Fibroblast of gingiva (primary cell): ENCODE measurements at places on chromosomes 16 and 17.

DNA sequence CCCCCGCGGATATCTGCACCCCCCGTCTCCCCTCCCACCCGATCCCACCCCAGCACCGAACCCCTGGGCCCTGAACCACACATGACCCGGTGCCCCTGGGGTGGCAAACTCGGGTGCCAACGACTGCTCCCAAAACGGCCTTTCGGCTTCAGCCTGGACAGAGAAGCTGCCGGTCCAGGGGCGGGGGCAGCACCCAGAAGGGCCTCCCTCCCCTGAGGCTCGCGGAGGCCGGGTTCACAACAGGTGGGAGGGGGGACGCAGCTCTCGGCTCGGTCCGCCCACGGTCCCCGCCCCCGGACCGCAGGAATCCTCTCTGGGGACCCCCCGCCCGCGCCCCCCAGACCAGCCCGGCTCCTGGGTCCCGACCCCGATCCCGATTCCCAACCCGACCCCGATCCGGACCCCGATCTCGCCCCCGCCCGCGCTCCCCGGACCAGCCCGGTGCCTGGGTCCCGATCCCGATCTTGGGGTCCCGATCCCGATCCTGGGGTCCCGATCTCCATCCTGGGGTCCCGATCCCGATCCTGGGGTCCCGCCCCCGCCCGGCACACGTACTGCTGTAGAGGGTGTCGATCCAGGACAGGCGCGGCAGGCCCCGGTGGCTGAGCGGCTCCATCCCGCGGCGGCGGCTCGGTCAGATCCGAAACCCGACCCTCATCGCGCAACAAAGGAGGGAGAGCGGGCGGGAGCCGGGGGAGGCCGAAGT lies 516 bp downstream of the ABR start:
- peak; percentile 29 for DNase-seq

DNA sequence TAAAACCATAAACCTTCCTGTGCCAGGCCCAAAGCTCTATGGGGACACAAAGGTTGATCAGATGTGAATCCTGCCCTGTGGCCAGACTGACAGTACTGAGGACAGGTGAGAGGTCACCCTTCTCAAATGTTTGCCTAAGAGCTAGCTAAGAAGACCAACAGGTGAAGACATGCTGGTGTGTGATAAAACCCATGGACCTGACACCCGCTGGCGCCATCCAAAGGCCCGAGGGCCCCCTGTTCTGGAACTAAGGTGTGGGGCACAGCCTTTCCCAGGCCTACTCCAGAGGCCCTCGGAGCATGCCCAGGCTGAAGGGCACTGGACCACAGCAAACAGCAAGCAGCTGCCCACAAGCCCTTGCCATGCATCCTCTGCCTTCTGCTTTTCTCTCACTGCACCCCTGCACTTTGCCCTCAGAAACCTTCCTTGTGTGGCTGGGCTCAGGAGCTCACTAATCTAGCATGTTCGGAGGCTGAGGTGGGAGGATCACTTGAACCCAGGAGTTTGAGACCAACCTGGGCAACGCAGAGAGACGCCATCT lies 5.2 kb upstream of the CDK3 start:
- DNase-seq = no peak

DNA sequence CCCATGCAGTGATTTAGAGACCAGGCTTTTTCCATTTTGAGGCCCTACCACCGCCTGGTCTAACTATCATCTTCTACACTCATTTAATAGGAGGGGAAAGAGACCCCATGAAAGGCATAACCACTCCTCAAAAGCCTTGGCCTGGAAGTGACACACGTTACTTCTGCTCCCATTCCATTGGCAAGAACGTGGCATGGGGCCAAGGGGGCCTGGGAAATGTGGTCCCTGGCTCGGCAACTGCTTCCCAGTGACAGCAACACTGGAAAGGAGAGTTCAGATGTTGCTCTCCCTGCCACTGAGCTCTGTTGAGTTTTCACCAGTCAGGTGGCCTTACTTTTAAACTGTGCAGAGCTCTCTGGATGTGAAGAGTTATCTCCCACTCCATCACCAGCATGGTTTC lies 45.2 kb upstream of the MAP3K14 start:
- DNase-seq = no peak

DNA sequence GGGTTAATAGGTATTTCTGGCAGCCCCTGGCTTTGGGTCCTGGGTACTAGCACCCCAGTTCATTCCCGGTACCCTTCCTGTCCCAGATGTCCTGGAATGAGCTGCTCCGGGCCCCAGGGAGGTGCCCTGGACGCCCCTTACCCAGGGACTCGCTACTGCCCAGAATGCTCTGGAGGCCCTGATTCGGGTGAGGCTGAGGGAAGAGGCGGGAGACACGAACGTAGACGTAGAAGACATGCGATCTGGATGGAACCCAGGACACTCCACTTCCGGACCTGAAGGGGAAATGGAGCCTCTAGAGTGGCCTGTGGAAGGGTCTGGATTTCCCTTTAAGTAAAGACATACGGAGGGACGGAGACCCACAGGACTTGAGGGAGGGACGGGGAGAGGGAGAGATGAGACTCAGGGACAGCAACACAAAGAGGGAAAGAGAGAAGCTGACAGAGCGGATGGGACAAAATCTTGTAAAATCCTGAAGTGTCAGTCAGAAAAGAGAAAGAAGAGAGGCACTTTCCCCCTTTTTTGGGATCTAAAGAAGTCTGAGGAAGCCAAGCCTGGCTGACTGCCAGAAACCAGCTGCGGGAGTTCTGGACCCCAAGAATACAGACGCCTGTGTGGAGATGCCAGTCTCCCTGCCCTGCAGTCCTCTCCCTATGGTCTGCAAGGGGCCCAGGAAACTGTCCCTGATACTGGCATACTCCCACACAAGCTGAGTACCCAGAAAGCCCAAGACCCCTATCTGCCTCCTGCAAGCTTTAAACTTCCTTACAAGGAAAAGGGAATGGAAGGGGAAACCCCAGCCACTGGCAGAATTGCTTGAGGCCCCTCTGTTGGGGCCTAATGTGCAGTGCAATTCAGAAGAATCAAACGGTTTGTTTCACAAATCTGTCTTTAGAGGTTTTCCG lies 1.0 kb upstream of the HOXB13 start:
- DNase-seq = no peak

- DNase-seq = no peak
Measured at GRCh38 chr17:75287221-75287620, 2.0 kb downstream of the SLC25A19 start.

GRCh38 chr17:41731836-41732235 lies 2.6 kb downstream of the HAP1 start:
- no peak for DNase-seq

- DNase-seq = no peak
Measured at GRCh38 chr17:12922120-12922519, 95.7 kb downstream of the ELAC2 start.

GRCh38 chr17:31400481-31400950 lies 9.0 kb downstream of the RAB11FIP4 start:
- no peak for DNase-seq

GRCh38 chr17:28046034-28046825 lies 3.8 kb downstream of the NLK start:
- DNase-seq = no peak

DNA sequence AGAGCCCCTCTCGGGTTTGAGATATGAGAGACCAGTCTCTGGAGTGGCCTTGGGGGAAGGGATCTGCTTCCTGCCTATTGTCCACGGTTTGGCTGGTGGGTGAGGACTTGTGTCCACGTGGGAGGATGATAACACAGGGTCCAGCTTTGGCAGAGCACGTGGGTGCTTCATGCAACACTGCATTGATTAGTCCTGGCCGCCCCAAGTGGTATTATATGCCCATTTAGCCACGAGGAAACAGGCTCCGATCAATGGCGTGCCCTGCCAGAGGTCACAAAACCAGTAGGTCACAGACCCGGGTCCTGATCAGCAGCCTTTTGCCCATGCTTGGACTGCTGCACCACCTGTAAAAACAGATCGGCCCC lies 141.6 kb downstream of the RGS9 start:
- no peak for DNase-seq

- DNase-seq = peak; percentile 67
Measured at GRCh38 chr17:1709971-1710806, at the start of gene TLCD2. Gene TLCD2, minus strand, starts transcription at chr17:1710377. Its CDS starts 135 bp downstream, at chr17:1710242.

DNA sequence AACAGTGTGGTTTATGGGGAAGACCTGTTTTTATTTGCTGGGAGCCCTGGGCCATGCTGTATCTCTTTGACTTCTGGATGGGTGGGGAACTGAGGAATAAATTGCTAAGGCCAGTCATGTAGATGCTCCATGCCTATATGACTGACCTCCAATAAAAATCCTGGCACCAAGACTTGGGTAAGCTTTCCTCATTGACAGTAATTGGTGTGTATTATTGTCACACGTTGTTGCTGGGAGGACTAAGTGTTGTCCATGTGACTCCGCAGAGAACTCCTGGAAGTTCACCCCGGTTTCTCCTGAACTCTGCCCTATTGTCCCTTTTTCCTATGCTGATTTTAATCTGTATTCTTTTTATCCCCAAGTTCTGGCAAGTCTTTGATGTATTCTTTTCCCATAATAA lies 33.4 kb upstream of the USP22 start:
- DNase-seq = no peak

- no peak for DNase-seq
Measured at GRCh38 chr16:3071655-3072054, 6.2 kb downstream of the IL32 start.

DNA sequence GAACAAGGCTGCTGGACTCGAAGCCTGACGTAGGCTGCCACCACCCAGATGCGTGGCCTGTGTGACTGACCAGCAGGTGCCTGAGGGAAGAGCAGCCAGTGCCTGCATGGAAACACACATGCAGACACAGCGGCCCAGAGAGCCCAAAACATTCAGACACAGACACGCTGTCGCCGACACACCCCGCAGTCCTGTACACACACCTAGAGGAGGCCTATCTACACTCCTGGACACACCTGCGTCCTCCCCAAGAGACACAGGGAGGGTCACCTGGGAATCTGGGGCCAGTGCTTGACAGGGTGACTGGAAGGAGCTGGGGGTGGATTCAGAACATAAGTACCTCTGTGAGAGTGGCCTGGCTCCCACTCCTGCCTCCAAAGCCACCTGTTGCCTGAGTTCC lies 6.1 kb upstream of the TSPOAP1 start:
- no peak for DNase-seq

- DNase-seq = no peak
Measured at GRCh38 chr17:72772331-72772821, 320.1 kb downstream of the SLC39A11 start.

DNA sequence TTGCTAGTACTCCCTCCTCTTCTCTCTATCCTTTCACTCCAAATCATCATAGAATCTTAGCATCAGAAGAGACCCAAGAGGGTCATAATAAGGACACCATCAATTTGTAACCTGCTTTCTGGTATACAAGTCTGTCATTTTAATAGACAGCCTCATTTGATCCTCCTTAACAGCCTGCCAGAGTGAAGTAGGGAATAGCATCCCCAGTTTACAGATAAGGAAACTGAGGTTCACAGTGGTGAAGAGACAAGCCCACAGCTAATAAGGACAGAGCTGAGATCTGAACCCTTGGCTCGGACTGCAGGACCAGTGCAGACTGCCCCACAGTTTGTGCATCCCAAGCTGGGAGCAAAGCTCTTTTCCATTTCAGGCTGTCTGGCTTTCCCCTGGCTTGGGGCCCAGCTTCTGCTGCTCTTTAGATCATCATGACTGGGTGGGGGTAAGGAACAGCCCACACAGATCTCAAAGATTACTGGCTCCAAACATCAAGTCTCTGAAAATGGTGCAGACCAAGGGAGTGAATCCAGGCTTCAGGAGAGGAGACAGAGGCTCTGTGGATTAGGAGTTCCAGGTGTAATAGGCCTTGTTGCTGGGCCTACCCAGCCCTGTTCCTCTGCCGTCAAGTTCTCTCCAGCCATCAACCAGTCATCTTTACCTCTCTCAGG lies 10.3 kb upstream of the IGFBP4 start:
- DNase-seq = peak; percentile 18

GRCh38 chr17:17361543-17361866 lies 58.3 kb downstream of the NT5M start:
- no peak for DNase-seq

GRCh38 chr16:86215233-86215978 lies 294.9 kb upstream of the FOXF1 start:
- no peak for DNase-seq

- no peak for DNase-seq
Measured at GRCh38 chr16:11799509-11800381, 2.7 kb upstream of the ZC3H7A start.

GRCh38 chr17:40034426-40035161 lies 19.4 kb downstream of the CSF3 start:
- DNase-seq = no peak

DNA sequence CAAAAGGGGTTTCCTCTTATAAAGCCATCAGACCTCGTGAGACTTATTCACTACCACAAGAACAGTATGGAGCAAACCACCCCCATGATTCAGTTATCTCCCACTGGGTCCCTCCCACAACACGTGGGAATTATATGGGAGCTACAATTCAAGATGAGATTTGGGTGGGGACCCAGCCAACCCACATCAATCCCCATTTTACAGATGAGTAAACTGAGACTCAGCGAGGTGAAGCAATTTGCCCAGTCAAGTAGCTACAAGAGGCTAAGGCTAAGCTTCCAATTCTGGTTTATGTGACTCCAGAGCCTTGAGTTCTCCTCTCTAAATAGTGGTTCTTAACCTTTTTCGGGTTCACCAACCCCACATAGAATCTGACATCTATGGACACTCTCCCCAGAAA lies 8.8 kb downstream of the CD300A start:
- DNase-seq = no peak

GRCh38 chr16:69927056-69927757 lies 23.9 kb upstream of the CLEC18A start:
- DNase-seq = peak; percentile 87

GRCh38 chr17:80086616-80087015 lies 14.8 kb upstream of the GAA start:
- no peak for DNase-seq

- DNase-seq = no peak
Measured at GRCh38 chr16:29835926-29836325, 15.7 kb downstream of the MVP start.

- DNase-seq = no peak
Measured at GRCh38 chr16:30137897-30138296, 14.9 kb upstream of the MAPK3 start.

GRCh38 chr16:22161999-22162655 lies at the start of gene SDR42E2:
Gene SDR42E2, plus strand, starts transcription at chr16:22162506. Its CDS starts 3,077 bp downstream, at chr16:22165583.
- no peak for DNase-seq

- no peak for DNase-seq
Measured at GRCh38 chr16:17276010-17276530, 194.7 kb downstream of the XYLT1 start.
